CD4-positive, alpha-beta T cell treated with Interleukin-6 at 100 ng/mL for 8 hours (primary cell): ENCODE measurements at places on chromosomes 6 and 20.

- no peak for DNase-seq
Measured at GRCh38 chr6:127023001-127023778, 95.3 kb upstream of the RSPO3 start.

GRCh38 chr20:36541768-36542488, 609 bp downstream of the MYL9 start:
- DNase-seq = no peak

GRCh38 chr20:63502671-63503172, 3.8 kb upstream of the EEF1A2 start:
- no peak for DNase-seq

GRCh38 chr6:43798688-43799444, 28.9 kb downstream of the VEGFA start:
- DNase-seq = no peak

- DNase-seq = no peak
Measured at GRCh38 chr6:107728564-107728897, 95.6 kb downstream of the SCML4 start.

DNA sequence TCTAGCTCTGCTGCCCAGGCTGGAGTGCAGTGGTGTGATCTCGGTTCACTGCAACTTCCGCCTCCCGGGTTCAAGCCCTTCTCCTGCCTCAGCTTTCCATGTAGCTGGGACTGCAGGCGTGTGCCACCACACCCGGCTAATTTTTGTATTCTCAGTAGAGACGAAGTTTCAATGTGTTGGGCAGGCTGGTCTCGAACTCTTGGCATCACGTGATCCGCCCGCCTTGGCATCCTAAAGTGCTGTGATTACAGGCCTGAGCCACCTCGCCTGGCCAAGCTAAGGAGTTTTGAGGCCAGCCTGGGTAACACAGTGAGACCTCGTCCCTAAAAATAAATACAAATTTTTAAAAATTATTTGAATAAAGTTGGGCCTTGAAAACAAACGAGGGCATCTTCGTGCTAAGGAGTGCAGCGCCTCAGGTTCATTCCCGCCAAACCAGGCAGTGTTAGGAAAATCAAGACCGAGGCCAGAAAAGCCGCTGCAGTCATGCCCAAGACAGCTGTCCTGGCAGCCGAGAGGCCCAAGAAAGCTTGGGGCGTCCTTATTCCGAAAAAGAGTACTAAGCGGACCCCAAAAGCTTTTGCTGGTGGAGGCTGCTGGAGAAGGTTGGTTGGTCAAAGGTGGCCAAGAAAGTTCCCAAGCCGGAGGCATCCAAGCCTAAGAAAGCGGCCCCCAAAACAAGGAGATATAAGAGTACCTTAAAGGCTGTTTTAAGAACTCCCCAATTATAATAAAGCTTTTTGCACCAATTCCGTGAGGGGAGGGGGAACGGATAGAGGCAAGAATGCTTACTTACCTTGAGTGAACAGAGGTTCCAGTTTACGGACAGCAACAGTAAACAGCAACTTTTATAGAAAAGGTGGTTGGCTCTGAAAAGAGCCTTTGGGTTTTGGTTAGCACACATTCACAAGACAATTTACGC, 109.0 kb downstream of the HFE start:
- no peak for DNase-seq

DNA sequence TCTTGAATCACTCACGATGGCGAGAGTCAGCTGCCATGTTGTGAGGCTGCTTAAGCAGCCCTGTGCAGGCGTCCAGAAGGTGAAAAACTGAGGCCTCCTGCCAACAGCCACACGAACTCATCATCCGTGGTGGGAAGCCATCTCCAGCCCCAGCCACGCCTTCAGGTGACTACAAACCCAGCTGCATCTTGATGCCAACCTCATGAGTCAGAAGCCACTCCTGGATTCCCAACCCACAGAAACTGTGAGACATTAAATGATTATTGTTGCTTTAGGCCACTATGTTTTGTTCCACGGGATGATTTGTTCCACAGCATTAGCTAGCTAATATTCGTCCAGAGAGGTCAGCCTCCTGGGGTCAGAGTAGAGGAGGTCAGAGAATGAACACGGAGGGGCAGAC, 80.5 kb downstream of the SNX5 start:
- DNase-seq = no peak

GRCh38 chr6:46549155-46549554, 57.9 kb upstream of the RCAN2 start:
- DNase-seq = no peak

DNA sequence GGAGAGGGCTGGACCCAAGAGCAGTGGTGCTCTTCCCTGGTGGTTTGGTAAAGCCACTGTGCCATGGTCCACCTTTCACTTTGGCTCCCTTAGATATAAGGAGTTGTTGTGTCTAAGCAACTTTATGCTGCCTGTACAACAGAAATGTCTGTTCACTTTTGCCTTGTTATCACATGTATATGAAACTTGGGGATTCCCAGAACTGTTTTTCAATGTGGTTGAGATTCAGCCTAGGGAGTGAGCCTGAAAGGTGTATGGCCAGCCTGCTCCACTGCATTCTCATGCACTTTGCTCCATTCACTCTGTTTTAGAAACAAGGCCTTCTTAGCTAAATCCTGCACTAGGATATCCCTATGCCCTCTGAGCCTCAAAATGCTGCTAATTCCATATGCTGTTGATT, 234.5 kb upstream of the THEMIS start:
- no peak for DNase-seq

GRCh38 chr6:146962329-146962728, 241.9 kb upstream of the STXBP5 start:
- DNase-seq = no peak

GRCh38 chr6:141594874-141595273, 537.9 kb upstream of the GJE1 start:
- DNase-seq = no peak

GRCh38 chr6:109242029-109242428, 140.2 kb downstream of the CD164 start:
- no peak for DNase-seq

GRCh38 chr6:159715166-159715565, 12.1 kb upstream of the WTAP start:
- no peak for DNase-seq

- DNase-seq = no peak
Measured at GRCh38 chr6:150211700-150212511, 69.1 kb downstream of the PPP1R14C start.

- DNase-seq = no peak
Measured at GRCh38 chr20:58921564-58921963, 59.5 kb upstream of the NELFCD start.

GRCh38 chr6:19771753-19772336, 65.3 kb upstream of the ID4 start:
- no peak for DNase-seq

DNA sequence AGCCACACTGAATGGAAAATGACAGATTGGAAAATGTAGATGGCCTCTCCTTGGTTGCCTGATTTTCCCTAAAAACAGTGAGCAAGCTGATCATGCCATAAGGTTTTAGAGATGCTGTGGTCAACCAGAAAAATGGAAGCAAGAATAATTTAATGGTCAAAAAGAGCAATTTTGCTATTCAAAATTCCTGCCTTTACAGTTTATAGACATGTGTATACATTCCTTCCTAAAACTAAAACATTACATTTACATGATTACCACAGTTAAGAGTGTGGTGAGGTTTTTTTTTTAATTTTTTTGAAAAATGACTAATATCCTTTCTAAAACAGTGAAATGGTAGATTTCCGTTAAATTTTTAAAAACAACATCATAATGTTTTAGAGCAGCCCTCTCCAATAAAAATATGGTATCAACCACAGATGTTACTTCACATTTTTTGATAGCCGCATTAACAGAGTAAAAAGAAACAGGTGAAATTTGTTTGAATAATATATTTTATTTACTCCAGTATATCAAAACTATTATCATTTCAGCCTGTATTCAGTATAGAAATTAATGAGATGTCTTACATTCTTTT, 407.0 kb upstream of the SOX4 start:
- no peak for DNase-seq

DNA sequence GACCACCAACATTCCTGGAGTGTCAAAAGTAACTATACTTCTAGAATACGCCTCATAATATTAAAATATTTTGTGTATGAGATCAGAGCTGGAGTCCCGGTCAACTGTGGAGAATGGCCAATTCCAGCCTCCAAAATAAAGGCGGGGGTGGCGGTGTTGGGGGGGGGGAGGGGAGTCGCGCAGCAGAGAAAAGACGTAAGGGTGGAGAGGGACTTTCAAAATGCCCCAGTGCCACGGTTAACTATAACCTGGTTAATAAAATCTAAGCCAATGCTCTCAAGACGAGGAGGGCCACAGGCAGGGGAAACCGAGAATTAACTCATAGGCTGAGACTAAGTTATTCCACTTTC, 1.3 kb downstream of the NUP153 start:
- DNase-seq = no peak

DNA sequence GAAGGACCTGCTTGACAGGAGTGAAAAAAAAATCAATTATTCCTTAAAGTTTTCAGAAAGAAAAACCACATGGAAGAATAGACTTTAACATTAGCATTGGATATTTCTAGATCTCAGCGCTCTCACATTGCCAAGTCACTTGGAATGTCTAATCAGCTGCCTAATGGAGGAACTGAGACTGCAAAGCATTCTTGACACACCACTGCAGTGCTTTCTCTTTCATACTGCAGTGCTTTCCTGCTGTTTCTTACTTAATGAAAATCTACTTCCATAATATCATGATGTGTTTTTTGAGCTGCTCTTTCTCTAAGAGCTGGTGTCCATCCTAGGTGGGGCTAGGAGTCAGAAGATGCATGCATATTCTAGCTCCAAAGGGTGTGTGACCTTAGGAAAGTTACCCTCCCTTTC, 20.4 kb upstream of the MCM3 start:
- peak; percentile 14 for DNase-seq

- no peak for DNase-seq
Measured at GRCh38 chr6:162921062-162921461, 193.3 kb downstream of the PACRG start.

DNA sequence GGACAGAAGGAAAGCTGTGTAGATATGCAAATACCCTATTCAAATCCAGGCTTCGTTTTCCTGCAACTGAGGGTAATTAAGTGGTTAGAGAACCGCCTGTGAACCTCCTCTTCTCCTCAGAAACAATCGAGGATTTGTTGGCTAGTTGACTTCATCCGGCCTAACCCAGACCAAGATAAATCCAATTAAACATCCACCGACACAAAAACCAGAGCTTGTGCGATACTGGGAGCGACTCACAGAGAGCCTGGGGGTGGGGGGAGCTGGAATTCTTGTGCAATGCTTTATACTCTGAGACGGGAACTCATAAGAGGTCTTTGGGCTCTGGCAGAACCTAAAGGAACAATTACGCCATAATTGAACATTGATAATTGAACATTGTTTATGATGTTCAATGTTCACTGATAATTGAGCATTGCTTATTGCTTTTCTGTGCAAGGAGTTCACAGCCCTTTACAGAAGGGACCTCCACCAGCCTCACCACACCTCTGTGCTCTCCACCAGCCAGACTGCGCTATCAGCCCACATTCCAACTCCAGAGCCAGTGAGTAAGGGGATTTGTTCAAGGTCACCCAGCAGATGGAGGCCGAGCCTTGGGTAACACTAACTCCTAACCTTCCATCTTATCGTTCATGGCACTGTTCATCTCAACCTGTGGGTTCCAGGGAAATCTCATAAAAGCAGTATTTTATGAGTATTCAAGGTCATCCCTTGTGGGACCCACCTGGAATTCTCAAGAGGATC, 429.6 kb upstream of the JARID2 start:
- no peak for DNase-seq

DNA sequence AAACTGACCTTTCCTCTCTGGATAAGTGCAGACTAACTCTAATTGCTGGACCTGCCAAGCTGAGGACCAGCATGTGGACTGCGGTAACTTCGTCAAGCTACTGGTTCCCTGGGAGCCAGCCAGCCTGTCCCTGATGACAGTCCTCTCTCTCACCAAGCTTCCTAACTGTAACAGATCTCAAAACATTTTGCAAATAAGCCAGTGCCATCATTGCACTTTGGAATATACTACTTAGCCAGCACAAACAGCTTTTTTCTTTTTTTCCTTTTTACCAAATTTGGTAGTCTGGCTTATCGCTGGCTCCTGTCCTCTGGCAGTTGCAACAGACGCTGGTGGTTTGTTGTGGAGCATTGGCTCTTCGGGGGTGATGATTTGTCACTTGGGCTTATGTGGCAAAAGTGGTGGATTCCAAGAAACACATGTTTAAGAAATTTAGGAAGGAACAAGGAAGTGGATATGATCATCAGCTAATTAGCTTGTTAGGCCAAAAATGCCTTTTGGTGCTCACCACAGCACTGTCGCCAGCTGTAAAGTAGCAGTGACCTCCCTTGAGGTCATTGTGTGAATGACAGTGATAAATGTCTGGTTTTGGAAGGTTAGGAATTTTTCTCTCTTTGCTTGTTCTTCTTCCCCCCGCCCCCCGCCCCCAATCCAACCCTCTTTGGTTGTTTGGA, 171.7 kb downstream of the CLIC5 start:
- DNase-seq = no peak

DNA sequence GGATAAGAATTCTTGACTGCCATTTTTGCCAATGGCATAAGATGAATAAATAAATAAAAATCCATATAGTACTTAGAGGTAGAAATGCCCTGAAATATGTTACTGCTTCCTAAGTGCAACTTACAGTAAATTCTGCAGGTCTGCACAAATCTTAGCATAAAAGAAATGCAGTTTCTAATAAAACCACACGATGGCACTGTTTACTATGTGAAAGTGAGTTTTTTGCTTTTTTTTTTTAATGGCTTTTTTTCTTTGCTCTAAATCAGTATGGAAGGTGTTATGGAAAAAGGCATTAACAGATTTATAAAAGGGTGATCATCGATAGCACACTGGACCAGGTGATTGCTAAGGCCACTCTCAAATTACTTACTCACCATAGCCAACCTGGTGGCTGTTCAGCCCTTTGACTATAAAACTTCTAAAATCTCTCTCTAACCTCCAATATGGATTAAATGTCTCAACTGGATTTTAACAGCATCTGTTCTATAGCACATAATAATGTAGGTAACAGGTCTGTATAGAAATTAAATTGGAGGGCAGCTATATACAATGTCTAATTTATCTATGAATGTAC, 45.8 kb downstream of the AHI1 start:
- DNase-seq = peak; percentile 21

GRCh38 chr20:63121246-63121645, 94.7 kb downstream of the YTHDF1 start:
- no peak for DNase-seq

GRCh38 chr6:12490904-12491571, 200.9 kb downstream of the EDN1 start:
- no peak for DNase-seq

DNA sequence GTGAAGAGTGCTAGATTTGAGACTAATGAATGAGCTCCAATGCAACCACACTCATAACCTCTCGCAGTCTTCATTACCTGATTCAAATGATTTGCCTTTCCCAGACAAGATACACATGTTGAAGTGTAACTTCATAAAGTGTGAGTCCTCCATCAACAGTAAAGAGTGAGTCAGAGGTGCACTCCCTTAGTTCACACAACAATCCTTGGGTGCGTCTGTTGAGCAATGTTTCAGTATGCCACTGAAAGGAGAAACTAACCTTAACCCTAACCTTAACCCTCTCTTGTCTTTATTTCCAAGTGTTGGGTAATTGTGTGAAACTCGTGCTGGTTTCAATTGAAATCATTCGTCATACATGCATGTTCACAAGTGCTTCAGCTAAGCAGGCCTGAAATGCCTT, 21.0 kb upstream of the RIN2 start:
- DNase-seq = no peak

- no peak for DNase-seq
Measured at GRCh38 chr6:114718186-114718585, 375.4 kb upstream of the HS3ST5 start.
